ENCODE measurements at places on chromosomes 7 and 10.
A peak's percentile ranks its signal among the peaks of the same experiment; 100 is the strongest.

GRCh38 chr7:2807460-2807844, 36.7 kb downstream of the GNA12 start:
- DNase-seq: no peak

DNA sequence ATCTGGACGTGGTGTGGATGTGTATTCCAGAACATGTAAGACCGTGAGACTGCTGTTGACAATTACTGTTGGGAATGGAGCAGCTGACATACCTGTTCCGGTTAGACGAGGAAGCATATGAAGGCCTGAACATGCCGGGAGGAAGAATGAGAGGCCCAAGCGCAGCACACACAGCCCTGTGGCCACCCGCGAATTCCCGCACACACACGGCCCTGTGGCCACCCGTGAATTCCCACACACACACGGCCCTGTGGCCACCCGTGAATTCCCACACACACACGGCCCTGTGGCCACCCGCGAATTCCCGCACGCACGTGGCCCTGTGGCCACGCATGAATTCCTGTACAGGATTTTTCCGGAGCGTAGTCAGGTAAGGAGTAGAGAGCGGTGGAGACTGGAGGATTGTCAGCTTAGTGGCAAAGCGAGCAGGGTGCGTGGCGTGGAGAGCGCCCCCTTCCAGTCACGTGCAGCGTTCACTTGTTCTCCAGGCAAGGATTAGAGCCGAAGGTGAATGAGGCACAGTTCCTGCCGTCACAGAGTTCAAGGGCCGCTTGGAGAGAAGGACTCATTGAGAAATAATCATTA, 9.5 kb upstream of the SUN1 start:
- DNase-seq: no peak

DNA sequence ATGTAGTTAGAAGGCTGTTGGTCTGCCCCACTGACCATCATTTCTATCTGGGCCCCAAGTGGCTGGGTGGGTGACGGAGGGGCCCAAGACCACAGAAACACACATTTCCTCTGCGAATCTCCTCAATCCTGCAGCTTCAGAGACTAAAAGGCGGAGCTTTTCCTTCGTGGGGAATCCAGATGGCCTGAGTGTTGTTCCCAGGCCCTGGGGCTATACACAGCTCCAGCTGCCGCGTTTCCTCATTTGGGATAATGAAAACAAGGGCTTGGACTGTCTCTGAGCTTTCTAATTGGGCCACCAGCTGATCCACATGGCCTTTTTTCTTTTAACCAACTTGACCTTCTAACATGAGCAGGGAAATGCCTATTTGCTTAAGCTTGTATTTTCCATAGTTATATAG, 339.9 kb downstream of the CXCL12 start:
- DNase-seq: no peak

DNA sequence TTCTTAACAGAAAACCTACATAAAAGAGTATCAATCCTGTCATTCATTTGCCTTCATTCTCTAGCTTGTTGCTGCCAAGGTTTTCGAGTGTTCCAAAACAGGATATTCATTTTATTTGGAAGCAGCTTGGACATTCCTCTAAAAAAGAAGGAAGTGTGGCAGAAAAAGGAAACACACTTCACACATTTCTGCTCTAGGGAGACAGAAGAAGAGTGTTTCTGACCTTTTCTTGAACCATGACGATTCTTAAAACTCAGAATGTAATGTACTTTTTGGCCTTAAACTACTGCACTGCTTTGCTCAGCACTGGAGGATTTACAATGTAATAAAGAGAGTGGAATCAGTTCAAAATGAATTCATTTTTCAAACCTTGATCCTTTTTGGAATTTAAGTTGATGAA, 81.3 kb downstream of the SEMA3A start:
- DNase-seq: no peak

DNA sequence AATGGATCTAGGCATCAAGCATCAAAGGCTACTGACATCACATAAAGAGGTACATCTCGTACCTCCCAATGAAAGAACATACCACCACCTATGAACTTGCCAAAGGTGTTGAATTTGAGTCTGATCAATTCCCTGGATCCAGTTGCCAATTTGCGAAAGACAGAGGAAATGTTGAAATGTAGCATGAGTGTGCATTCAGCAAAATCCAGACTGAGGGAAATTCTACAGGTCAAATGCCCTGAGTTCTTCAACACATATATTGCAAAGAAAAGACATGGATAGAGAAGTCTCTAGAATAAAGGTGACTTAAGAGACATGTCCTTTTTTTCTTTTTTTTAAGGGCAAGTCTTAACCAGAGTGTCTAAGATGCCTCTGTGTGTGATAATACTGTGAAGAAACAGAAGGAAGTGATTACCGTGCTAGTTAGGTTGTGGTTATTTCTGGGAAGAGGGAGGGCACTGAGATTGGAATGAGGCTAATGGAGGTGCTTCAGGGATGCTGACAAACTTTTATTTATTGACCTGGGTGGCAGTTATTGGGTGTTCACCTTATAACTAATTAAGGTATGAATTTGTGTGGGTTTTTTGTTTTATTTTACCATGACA, 128.7 kb downstream of the SAMD9 start:
- no peak for DNase-seq

DNA sequence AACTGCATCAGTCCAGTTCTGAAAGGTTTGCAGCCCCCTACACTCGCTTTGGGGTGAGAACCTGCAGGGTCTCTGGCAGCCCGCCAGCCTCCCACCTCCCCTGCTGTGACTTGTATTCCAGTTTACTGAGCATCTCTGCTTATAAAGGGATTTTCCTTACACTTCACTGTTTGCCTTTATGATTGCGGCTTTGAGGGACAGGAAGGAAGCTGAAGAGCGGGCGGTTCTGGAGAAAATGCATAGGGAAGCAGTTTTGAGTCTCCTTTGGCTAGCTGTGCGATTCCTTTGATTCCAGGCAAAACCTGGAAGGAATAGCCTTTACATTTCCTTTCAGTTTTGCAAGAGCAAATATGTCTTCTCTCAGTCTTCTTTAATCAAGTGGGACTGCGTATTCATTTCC, 65.0 kb upstream of the TRIM8 start:
- DNase-seq: no peak

- no peak for DNase-seq
These were observed 1567.3 kb upstream of the LRRTM3 start for GRCh38 chr10:65358565-65358964.

GRCh38 chr7:139340808-139341057, 404 bp upstream of the FMC1 start:
- DNase-seq: peak; percentile 69

DNA sequence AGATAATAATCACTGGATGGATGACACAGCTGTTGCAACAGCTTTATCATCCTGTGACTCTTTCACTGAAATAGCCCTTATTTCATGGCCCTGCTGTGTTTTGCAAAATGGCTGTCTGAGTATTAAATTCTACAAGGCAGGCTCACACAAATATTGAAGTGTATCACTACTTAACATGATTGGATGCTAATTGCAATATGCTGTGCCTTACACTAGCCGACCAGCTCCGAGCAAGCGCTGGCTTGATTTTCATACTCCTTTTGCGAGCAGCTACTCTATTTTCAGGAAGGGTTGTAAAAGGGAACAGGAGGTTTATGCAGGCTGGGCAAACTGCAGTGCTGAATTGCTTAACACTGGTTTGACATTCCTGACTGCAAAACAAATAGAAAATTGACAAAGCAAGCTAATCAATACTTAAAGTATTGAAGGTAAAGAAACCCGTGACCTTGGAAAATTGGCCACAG, 121.6 kb downstream of the CACNB2 start:
- no peak for DNase-seq

- no peak for DNase-seq
These were observed 25.2 kb downstream of the SEC23IP start for GRCh38 chr10:119917777-119918176.

DNA sequence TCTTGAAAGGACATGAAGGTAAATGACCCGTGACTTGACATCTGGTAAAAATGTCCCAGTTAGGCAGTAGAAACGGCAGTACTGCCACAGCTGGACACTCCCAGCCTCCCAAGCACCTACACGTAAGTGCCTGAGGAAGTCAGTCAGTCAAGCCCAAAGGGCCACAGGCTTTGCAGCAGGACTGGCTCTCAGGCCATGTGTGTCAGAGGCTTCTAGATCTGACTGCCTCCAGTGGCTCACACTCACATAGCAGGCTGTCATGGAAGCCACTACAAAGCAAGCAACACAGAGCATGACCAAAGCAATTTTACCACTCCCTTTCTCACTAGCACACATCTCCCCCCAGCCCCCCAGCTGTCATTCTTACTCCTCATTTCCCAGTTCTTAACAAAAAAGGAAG, 17.8 kb upstream of the CCNJ start:
- no peak for DNase-seq

DNA sequence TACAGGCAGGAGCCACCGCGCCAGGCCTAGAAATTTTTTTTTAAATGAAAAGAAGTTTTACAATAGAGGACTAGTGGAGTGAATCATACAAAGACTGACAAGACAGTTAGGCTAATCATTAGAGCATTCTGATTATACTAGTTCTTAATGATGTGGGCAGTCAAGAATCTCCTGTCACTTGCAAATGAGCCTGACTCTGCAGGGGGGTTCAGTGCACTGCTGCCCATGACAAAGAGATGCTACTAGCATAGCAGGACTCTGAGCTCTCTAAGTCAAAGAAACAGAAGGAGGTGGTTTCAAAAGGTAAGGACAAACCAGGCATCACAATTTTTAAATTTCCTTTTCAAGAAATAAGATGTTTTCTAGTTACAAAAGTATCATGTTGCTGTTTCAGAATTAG, 59.0 kb downstream of the CCDC6 start:
- DNase-seq: no peak

GRCh38 chr10:123786896-123787295, 104.7 kb downstream of the CPXM2 start:
- no peak for DNase-seq

- no peak for DNase-seq
These were observed 3.8 kb downstream of the MCM10 start for GRCh38 chr10:13165177-13165576.

- DNase-seq: no peak
These were observed 324.9 kb downstream of the LRRTM3 start for GRCh38 chr10:67250686-67251085.

DNA sequence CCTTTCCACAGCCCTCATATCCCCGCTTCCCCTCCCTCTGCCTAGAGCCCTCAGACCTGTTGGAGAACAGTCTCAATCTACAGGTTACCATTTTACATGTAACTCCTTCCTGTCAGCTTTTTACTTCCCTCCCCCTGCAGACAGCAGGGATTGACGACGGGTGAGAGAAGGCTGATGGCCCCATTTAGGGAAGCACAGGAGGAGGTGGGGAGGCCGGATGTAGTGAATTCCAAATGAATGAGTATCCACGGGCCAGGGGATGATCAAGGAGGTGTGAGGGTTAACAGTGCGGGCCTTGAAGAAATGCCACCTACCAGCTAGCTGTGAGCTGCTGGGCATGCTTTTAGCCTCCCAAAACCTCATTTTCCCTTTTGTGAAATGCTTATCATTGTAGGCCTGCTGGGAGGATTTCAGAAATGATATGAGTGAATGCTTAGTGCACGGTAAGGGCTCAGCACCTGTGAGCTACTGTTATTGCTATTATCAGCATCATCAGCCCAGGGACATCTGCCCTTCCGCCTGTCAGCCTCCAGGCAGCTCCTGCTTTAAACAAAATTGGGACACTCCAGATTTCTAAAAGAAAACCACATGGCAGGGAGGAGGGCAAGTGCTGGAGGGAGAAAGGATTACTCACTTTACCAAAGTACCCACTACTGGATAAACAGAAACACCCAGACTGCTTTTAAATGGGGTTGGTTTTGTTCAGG, 6.5 kb upstream of the NANOS1 start:
- DNase-seq: no peak

- DNase-seq: no peak
These were observed 356.4 kb upstream of the FOXK1 start for GRCh38 chr7:4325732-4326131.

GRCh38 chr10:113854013-113854760, at the start of the genes DCLRE1A and NHLRC2:
Gene DCLRE1A (minus strand): TSS chr10:113854082. CDS start chr10:113853182, 900 bp downstream.
Gene NHLRC2 (plus strand): TSS chr10:113854661. CDS start chr10:113854873, 212 bp downstream.
- DNase-seq: peak; percentile 83

DNA sequence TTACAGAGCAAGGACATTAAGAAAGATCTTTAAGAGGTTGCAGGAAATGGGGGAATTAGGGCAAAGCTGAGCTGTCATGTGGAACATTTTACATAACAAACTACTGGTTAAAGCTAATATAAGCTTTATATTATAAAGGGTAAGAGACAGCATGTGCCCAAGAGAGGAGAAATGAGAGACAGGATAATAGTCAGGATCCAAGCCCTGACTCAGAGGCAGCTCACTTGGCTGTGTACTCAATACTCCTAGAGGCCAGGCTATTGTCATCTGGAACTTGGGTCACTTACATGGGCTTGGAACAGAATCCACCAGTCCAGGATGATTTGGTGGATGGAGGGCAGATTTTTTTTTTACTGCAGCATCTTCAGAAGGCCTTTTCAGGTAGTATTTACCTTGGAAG, 418.6 kb upstream of the ZMIZ1 start:
- no peak for DNase-seq

DNA sequence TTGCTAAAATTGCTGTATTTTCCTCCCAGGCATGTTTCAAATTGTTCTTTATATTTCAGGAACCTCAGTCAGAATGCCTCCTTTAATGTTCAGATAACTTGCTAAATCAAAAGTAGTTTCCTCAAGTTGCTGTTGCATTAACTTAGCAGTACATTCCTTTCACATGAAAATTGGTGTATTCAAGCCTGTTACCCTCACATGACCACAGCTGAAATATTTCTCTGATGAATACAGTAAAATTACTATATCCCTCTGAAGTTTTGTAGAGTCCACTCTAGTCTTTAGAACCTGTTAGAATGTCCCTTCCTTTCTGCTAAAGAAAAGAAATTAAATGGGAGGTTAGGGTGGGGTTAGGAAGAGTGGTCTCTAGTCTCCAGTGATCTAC, 24.5 kb upstream of the C1GALT1 start:
- DNase-seq: no peak

DNA sequence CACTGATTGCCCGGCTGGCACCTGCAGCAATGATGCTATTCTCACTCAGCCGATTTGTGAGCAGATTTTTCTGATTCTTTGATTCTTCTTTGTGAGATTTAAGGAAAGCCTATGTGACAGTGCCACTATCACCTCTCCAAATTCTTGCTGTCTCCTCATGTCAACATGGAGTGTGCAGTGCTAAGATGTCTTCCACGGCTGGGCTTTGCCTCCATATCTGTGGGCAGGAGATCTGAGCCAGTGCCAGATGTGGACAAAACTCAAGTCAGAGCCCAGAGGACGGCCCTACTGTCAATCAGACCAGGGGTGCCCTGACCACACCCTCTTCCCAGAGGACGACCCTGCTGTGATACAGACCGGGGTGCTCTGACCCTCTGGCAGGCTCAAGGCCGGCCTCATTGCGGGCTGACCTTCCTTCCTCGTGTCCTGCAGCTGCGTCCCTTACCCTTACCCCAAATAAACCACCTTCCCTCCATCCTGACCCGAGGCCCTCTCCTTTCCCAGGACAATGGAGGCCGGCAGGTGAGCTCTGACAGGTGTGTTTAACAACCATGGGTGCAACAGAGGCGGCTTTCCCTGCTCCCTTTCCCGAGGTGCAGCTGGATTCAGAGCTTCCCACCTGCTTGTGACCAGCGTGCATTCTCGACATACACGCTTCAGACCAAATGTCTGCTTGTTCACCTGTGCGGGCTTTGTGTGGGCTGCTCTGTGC, 221.4 kb downstream of the ADARB2 start:
- DNase-seq: no peak

Data from Peyer's patch (tissue), 4 donors.